SK-MEL-5 (cell line): ENCODE measurements at places on chromosomes 13 and 19.
A peak's percentile ranks its signal among the peaks of the same experiment; 100 is the strongest.

GRCh38 chr13:22648320-22648801 is 532.4 kb upstream of the SGCG start:
- no peak for DNase-seq

GRCh38 chr13:46339035-46339666 is 47.9 kb downstream of the RUBCNL start:
- no peak for DNase-seq

DNA sequence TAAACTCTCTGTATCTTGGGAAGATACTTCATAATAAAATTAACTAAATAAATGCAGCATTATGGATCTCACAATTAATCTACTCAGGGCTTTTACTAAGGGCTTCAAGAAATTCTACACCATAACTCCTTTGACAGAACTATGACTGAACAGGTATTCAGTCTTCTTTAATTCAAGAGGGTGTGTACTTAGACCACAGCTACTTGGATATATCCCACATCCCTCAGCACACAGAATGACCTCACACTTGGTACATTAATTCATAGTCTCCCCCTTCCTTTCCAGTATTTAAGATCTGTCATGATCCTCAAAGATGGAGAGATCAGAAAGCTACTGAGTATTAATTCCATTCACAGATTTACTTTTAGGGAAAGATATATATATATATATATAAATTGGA is 11.6 kb downstream of the DIAPH3 start:
- no peak for DNase-seq

DNA sequence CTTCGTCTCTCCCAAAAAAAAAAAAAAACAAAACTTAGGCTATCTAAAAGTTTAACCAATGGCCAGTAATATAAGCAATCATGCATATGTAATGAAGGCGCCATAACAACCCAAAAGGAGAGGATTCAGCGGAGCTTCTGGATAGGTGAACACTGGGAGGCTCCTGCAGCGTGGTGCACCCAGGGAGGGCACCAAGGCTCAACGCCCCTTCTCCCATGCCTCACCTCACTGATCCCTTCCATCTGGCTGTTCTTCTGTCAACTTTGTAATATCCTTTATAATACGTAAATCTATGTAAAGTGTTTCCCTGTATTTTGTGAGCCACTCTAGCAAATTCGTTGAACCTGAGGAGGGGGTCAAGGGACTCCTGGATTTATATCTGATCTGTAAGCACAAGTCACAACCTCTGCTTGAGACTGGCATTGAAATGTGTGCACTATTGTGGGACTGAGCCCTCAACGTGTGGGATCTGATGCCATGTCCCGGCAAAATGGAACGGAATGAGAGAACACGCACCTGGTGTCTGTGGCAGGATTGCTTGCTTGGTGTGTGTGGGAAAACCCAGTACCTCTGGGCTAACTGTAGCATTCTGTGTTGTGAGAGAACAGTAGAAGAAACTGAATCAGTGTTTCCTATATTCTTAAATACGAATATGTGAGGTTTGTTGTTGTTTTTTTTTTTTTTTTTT is 521 bp upstream of the ZNF665 start:
- no peak for DNase-seq

GRCh38 chr13:73974051-73974450 is 160.2 kb downstream of the KLF12 start:
- DNase-seq = no peak

DNA sequence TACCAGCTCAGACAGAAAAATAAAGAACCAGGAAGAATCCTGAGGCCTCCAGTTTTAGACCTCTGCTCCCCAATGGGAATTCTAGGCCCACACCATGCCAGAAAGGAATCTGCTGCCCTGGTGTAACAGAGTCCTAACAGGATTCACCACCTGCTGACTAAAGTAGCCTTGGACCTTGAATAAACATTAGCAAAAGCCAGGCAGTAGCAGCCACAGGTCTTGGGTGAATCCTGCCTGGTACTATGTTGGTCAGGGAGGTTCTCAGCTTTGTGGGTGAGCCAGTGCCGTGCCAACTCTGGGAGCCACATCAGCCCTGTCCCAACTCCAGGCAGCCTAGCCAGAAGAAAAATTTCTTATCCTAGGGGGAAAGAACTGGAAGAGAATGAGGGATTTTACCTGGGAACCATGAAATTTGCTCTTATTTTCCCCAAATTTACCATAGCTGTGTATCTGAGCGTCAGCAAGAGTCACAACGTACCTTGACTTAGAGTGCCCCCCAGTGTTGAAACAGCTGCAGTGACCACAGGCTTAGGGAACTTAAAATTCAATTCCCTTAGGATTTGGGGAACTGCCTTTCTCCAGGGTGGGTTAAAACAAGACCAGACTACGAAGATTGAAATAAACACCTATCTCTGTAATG is 1895.6 kb upstream of the PRR20A start:
- DNase-seq = peak; percentile 73

DNA sequence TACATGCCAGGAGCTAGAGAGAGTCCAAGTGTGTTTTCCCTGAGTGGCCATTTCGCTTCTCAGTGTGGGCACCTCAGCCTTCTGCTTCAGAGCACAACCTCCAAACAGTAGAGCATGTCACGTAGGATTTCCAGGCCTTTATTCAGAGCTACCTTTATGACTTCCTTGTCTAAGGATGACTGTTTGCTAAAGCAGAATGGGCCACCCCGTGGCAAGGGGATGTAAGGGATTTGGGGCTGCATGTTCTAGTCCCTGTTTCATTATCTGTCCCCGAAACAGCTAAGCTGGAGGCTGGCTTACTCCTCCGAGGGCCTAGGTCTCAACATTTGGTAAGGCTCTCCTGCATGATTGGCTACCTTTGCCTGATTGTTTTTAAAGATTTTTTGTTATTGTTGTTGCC is 6.0 kb downstream of the RNASEH2B start:
- no peak for DNase-seq

DNA sequence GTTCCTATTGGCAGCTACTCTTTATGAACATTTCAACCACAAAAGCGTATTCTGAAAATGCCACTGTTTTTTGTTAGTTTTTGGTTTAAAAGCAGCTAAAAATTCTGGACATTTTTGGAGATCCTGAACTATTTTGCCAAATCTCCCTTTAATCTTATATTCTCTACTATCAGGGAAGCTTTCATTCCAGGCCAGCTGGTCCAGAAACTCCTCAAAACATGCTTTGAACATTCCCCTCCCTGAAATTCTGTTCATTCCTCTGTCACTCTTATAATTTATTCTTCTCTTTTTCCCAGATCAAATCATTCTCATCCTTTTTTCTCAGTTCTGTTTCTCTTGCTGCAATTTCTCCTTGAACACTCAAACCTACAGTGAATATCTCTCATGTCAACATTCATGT is 790.9 kb upstream of the ARGLU1 start:
- DNase-seq = no peak

- no peak for DNase-seq
Observed at GRCh38 chr13:95642999-95643398, 1.5 kb downstream of the DZIP1 start.

- no peak for DNase-seq
Observed at GRCh38 chr13:93147946-93148345, 78.7 kb upstream of the GPC6 start.

DNA sequence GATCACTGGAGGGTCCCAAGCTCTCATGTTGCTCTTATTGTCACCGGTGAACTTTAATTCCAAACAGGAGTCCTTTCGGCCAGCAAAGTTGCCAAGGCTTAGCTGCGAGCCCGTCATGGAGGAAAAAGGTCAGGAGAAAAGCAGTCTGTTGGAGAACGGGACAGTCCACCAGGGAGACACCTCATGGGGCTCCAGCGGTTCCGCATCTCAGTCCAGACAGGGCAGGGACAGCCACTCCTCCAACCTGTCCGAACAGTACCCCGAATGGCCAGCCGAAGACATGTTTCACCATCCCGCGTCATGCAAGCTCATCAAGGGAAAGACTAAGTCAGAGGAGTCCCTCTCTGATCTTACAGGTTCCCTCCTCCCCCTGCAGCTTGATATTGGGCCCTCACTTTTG is 10.4 kb downstream of the ZNF91 start:
- no peak for DNase-seq

DNA sequence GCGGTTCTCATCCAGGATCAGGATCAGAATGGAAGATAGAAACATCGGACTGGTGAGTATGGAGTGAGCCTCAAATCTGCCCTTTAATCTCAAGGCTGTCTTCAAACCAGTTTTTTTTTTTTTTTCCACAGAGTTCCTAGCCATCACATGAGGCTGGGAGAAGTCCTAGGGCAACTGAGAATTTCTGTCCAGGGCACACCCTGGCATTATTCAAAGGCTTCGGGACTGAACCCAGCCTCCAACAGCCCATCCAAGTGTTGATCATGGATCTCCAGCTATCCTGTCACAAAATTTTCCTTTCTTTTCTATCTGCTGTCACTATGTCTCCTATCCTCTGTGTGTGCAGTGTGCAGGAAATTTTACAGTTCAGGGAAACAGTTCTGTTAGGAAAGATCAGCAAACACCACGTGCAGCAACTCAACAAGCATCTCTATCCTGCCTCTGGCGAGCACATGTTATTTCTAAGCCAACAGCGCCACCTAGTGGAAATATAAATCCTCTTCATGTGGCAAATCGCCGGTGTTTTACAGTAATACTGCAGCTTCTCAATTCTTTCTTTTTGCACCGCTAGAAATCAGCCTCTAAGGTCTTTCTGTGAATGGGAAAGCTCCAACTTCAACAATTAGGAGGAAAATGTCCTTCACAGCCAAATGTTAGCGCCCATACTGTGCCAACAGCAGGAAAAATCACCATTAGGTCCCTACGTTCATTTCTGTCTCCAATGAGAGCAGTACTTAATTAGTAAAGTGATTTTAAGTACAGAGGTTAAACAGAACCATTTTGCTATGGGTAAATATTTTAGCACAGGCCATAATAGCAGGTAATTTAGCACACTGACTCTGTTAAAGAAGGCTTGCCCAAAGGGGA is 21.4 kb upstream of the ZNF181 start:
- DNase-seq = peak; percentile 79

DNA sequence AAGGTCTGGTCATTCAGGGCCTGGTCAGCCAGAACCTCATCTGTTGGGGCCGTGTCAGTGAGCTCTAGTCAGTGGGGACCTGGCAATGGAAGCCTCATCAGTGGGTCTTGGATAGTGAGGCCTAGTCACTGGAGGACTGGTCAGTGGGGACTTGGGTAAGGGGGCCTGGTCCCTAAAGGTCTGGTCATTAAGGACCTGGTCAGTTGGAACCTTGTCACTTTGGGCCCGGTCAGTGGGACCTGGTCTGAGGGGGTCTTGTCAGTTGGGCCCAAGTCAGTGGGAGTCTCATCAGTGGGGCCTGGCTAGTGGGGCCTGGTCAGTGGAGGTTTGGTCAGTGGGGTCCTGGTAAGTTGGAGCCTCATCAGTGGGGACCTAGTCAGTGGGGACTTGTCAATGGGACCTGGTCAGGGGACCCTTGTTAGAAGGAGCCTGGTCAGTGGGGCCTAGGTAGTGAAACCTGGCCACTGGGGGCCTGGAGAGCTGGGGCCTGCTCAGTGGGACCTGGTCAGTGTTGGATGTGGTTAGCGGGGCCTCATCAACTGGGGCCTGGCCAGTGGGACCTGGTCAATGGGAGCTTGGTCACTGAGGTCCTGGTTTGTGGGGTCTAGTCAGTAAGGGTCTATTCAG is 43.7 kb upstream of the TPM4 start:
- DNase-seq = no peak

DNA sequence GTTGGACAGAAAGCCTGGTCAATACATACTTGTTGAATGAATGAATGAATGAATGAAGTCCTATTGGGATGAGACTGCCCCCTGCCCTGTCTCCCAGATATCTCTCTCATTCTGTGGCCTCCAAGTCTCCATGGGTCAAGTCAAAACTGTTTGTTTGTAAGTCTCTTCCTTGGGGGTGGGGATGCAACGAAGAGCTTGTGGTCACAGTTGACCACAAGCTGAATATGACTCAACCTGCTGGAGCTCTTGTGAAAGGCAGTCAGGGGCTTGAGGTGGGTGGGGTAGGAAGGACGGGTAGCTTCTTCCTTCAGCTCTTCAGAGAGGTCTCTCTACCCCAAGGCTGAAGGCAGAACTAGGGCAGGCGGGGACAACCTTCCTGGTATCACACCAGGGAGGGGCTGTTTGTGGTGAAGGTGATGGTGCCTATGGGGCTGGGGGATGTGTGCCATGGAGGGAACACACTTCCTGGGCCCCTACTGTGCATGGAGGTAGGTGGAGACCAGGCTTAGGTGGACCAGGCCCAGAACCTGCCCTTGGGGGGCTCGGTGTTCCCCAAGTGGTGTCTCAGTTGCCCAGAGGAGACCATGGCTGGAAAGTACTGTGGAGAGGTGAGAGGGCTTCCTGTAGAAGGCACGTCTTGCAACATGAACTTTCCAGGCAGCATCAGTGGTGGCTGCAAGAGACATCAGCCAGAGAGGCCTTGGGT is 8.0 kb downstream of the MYO1F start:
- peak; percentile 62 for DNase-seq

GRCh38 chr13:22717036-22717435 is 463.7 kb upstream of the SGCG start:
- no peak for DNase-seq

GRCh38 chr19:10289167-10289835 is 451 bp upstream of the ICAM5 start:
- DNase-seq = peak; percentile 44

DNA sequence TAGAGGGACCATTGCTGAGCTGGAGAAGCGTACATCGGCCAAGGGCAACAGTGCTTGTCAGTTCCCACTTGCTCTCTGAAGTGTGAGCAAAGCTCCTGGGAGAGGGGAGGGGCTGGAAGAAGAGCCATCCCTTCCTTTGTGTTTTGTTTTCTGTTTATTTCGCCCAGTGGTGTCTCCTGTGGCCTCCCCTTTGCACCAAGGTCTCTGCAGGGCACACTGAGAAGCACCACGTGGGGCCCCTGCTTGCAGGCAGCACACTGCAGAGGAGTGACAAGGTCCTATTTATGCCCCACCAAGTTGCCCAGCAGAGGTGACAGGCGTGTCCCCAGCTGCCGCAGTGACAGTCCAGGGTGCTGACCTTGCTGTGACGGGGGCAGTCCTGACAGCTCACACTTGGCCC is 24.0 kb downstream of the GRIN2D start:
- DNase-seq = no peak

DNA sequence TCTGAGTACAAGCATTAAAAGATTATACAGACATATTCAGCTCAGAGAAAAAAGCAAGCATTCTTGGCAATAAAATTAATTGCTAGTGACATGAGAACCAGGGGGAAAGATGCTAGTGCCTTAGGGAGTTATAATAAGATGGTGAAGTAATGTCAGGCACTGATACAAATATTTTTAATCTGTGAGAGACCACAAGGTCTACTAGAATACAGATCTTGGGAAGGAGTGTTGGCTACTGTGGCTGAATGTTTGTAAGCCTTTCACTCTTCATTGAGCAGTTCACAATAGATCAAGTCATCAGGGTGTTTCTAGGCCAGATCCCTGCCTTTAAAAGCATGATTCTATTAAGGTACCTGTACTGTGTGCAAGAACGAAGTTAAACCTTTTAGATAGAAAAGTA is 16.4 kb downstream of the FREM2 start:
- DNase-seq = no peak

DNA sequence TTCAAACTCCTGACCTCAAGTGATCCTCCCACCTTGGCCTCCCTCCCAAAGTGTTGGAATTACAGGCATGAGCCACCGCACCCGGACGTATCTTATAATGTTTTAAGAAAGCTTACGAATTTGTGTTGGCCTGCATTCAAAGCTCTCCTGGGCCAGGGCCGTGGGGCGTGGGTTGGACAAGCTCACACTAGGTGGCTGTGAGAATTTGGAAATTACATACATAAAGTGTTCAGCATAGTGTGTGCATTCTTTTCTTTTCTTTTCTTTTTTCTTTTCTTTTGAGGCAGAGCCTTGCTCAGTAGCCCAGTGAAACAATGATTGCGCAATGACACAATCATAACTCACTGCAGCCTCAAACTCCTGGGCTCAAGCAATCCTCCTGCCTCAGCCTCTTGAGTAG is 2.6 kb downstream of the ZSWIM4 start:
- DNase-seq = no peak
